ENCODE measurements at places on chromosomes 13 and 19.

- DNase-seq: peak; percentile 78
Observed at GRCh38 chr19:2167896-2168618, 4.3 kb downstream of the DOT1L start.

- no peak for DNase-seq
Observed at GRCh38 chr13:53847502-53847901, 818.9 kb downstream of the OLFM4 start.

DNA sequence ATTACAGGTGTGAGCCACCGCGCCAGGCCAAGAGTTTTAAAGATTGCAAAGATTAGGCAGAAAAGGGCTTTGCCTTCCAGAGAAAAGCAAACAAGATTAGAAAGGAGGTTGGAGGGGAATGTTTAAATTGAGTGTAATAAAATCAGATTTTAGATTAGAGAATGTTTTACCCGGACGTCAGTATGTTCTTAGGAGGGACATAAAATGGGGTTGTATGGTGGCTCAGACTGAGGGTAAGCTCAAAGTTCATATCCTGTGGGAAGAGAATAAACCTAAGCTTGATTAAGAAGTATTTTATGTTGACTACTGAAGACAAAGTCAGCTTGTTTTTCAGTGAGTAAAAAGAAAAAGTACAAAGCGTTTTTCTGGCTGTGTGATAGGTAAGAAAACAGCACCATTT is 34.1 kb upstream of the ZNF681 start:
- no peak for DNase-seq

DNA sequence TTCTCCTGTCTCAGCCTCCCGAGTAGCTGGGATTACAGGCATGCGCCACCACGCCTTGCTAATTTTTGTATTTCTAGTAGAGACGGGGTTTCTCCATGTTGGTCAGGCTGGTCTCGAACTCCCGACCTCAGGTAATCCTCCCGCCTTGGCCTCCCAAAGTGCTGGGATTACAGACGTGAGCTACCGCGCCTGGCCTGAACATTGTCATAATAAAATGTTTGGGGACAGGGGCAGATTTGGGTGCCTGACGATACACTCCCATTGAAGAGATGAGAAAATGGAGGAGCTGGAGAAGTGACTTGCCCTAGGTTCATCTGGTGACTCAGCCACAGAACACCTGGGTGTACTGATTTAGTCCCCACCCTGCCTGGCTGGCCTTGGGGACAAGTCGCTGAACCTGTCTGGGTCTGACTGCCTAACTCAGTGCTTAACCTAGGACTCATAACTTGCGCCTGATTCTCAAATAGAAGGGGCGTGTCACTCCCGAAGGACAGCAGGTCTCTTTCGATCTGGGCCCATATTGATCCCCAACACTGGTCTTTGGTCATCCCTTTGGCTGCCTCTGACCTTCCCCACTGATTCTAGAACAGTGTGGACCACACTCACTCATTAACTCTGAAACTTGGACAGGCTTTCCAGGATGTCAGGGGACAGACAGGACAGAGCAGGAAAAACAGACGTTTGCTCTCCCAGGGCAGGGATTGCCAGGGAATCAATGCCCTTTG is 7.6 kb upstream of the BICRA start:
- DNase-seq: no peak

DNA sequence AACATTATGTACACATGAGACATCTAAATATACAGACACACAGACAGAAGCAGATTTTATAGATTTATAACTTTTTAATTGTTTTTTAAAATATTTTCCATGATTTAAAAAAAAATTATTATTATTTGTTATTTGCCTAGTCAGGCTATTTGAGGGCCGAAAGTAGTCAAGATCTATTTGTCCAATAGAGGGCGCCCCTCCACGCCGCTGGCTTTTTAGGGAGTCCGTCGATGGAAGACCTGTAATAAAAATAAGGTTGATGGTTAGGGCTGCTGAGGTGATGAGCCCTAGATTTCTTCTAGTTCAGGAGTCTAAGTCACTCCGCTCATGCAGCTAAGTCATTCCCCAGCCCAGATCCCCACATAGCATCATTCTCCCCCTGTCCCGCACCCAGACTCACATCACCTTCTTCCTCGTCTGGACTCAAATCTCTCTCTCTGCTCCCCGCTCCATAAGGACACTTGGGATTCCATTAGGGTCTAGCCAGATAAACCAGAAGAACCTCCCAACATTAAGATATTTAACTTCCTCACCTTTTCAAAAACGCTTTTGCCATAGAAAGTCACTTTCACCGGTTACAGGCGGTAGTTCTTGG is 33.9 kb upstream of the CEACAM21 start:
- no peak for DNase-seq

DNA sequence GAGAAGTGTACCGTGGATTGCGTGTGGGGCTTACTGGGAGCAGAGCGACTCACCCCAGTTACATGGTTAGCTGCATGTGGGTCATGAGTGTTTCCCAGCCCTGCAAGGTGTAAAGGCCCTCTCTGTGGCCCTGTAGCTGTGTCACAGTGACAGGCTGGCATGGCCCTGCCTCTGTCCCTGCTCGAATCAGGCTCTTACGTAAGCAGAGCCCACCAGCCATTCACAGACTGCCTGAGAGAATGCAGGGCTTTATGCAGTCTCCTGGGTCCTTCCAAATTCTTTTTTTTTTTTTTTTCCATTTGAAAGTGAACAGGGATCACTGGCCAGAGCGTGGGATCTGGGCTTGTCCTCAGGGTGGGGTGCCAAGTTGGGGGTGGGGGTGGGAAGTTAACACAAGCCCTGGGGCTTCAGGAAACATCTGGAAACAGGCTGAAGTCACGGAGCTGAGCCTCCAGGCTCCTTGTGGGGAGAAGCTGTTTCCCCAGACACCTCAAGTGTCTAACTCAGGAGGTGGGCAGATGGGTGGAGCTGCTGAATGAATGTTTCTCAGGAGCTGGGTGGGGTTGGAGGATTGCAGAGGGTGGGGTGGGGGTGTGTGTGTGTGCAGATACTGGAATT is 13.4 kb downstream of the TECR start:
- DNase-seq: no peak

All from GM20000 (cell line).